ENCODE measurements at places on chromosomes 16 and 17.
A peak's percentile ranks its signal among the peaks of the same experiment; 100 is the strongest.

- no peak for DNase-seq
These were observed 37.2 kb downstream of the GRIN2C start for GRCh38 chr17:74822335-74822938.

- DNase-seq: no peak
These were observed 10.0 kb downstream of the PRKAR1A start for GRCh38 chr17:68522266-68522665.

- DNase-seq: no peak
These were observed 3.8 kb upstream of the JPT2 start for GRCh38 chr16:1674306-1674705.

- no peak for DNase-seq
These were observed 313.7 kb downstream of the MAF start for GRCh38 chr16:79286646-79287423.

DNA sequence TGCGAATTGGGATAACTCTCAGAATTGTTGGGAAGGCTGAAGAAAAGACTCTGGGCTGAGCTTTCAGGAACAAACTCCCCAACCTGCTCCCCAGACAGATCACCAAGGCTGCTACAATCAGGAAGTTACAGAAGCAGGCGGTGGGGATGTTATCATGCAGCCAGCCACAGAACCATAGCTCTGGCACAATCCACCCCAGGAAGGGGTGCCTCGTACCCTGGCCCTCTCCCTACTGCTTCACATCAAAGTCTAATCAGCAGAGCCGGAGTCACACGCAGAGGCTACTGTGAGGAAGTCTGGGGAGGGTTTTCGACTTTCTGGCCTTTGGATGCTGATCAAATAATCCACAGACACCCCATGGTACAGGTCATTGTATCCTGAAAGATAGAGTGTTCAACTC, 86.8 kb downstream of the NTN1 start:
- DNase-seq: no peak

DNA sequence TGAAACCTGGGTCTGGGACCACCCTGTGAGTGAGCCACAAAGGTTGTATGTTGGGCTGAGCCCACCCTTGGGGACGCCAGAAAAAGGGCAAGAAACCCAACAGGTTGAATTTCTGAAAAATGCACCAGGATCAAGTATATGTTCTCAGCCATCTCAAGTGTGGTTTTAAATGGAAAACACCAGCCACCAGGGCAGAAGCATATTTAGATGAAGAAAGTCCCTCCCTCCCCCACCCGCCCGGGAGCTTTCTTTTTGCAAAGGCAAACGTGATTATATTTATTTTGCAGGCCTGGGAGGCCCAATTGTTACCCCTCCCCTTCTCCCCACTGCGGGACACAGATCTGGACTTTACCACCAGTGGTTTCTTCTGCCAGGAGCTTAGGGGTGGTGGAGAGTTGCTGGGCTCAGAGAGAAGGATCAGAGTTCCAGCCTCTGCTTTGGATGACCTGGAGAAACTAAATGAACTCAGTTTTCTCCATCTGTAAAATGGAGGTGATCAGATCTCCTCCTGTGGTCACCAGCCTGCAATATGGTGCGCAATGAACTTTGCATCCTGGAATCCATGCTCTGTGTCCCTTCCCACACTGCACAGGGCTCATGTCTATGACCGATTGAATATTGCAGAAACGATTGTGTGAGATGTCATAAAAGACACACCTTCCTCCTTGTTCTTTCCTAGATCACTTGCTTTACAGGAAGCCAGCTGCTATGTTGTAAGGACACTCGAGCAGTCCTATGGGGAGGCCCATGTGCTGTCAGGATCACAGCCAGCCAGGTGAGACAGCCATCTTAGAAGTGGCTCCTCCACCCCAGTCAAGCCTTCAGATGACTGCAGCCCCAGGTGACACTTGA, 21.0 kb upstream of the NGFR start:
- no peak for DNase-seq

DNA sequence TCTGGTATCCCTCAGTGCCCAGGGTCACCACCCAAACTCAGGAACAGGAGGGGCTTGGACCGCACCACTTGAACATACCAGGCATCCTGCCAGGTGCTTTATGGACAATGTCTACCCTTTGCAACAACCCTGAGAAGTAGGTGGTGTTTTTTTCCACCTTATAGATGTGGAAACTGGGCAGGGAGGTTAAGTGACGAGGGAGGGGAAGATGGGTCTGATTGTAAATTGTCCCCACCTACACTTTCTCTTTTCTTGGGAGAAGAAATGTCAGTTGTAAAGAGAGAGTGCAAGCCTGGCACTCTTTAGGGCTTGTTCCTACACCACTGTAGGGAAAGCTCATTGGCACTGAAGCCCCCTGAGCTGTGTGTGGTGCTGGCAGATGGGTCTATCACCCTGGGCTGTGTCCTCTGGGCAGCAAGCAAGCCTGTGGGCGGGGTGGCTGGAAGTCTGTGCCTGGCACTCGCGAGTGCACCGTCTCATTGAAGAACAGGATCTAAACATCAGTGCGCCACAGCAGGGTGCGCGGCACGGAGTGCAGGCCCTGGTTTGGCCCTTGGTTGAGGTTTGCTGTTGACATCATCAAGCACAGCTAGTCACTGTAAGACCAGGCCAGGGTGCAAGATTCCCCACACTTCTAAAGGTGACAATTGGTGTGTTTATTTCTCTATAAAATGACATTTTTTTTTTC, 15.1 kb downstream of the NOD2 start:
- DNase-seq: no peak

GRCh38 chr17:1192911-1193699, 13.3 kb upstream of the ABR start:
- DNase-seq: no peak

DNA sequence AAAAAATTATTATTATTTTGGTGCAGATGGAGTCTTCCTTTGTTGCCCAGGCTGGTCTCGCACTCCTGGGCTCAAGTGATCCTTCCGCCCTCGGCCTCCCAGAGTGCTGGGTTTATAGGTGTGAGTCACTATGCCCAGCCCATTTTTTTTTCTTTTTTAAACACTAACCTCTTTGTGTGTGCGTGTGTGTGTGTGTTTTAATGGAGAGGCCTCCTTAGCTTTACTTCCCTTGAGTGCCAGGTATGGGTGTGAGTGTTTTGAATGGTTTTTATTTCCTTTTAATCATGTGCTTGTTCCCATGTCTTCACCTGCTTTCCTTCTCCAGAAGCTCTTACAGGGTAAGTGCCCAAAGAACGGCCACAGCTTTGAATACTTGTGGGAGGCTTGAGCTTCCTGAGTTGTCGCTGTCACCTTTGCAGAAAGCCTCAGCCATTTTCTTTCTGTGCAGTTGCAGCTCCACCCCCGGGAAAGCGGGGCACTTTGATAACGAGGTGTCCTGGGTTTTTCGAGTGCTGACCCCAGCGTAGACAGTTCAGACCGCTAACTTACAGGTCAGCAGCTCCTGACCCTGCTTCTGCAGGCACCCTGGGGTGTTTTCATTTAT, 22.6 kb downstream of the AKAP1 start:
- peak; percentile 69 for DNase-seq

- no peak for DNase-seq
These were observed 9.5 kb upstream of the MRC2 start for GRCh38 chr17:62617894-62618472.

DNA sequence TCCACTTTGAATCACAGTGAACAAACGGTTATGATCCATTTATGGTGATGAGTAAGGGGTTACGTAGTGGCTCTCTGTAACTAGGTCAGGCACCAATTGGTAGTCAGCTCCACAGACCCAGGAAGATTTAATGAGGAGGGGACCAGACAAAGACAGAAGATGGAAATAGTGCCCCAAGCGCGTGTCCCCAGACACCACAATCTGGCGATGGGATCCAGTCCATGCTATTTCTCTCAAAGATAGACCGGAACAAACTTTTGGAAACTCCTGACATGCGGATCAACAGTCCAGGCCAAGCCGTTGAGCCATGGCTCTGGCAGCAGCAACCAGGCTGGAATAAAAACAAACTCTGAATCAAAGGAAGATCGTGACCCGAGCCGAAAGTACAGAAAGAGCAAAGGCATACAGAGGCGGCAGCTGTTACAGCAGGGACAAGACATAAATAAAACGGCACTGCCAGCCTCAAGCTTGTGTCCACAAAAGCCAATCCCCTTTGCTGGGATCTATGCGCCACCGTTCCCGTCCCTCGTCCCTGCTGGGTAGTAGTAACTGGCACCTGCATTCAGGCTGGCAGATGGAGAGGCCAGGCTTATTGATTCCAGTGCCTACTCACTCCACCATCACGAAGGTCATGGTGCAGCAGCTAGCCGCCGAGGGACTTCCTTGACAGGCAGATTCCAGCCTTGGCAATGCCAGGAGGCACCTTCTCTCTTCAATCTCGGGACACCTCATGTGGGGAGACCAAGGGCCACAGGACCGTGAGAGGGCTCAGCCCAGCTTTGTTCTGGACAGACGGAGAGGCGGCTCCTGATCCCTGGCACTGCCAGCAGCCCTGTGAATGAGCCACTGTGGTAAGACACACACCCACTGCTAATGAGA, 50.2 kb downstream of the CDH11 start:
- no peak for DNase-seq

GRCh38 chr16:87790292-87791100, 24.7 kb upstream of the KLHDC4 start:
- no peak for DNase-seq
